Activated CD4-positive, CD25-positive, alpha-beta regulatory T cell (primary cell): ENCODE measurements at places on chromosomes 3 and 15.
A peak's percentile ranks its signal among the peaks of the same experiment; 100 is the strongest.

GRCh38 chr15:72389231-72389630, 8.9 kb upstream of the TMEM202 start:
- DNase-seq = no peak

GRCh38 chr15:42121682-42122081, 27.3 kb upstream of the PLA2G4D start:
- DNase-seq = no peak

GRCh38 chr3:142597906-142598305, 1.7 kb downstream of the PLS1 start:
- DNase-seq = no peak

DNA sequence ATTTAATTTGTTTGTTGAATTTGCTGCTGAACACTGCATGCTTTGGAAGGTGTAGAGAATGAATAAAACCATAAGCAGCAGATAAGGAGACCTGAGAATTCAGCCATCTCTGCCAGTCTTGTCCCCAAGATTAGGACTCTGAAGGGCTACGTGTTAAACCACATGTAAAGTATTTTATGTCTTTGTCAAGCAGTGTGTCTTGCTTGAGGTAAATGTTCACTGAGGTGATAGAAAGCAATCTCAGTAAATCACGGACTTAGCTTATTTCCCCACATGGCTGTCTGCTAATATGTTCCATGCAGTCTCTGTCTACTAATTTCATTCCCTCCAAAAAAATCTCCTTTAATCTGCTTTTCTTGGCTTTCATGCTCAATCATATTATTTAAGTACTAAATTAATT, 467.1 kb downstream of the RAP2B start:
- no peak for DNase-seq

GRCh38 chr15:49669288-49669687, 48.4 kb downstream of the DTWD1 start:
- no peak for DNase-seq

- no peak for DNase-seq
Observed at GRCh38 chr15:36358094-36358493, 221.3 kb upstream of the CDIN1 start.

DNA sequence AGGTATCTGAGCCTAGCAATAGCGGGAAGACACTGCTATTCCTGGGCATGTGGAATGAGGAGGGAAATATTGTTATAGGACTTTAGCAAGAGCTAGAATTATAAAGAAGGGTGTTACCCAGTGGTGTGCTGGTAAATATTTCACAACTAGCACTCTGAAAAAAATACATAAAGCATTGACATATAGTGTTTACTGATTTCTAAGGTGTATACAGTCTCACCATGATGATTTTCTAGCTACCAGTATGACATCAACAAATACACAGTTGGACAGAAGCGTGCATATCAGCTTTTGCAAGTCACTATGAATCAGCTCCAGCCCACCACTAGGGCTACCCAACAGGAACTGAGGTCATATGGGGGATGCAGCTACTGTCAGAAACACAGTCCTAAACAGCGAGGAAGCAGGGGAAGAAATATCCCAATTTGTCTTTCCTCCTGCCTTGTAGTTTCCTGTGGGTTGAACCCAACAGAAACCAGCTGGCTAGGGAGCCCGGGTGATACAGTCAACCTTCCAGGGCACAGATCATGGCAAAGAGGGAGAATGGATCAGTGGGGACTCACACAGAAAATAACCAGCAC, 39.6 kb downstream of the HGD start:
- no peak for DNase-seq

DNA sequence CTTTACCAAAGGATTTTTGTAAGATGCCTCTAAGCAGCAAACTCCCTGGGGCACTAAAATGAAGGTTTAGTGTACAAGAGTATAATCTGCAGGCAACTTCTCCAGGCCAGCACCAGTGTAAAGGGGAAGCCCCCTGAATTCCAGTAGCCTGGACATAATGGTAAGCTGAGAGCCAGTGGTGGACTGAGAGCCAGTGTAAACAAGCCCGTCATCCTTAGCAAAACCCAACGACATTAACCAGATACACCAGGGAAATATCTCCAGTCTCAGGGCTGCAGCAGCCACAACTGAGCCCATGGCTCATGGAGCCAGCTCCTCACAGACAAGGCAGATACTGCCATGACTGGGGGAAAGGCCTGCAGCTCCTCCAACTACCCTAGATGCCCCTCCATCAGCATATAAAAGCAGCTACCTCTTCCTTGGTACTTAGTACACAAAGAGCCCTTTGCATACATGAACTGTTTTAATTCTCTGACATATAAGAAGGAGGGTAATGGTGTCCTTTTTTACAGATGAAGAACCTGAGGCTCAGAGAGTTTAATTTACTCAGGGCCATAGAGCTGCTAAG, 21.7 kb downstream of the PARP16 start:
- DNase-seq = no peak

DNA sequence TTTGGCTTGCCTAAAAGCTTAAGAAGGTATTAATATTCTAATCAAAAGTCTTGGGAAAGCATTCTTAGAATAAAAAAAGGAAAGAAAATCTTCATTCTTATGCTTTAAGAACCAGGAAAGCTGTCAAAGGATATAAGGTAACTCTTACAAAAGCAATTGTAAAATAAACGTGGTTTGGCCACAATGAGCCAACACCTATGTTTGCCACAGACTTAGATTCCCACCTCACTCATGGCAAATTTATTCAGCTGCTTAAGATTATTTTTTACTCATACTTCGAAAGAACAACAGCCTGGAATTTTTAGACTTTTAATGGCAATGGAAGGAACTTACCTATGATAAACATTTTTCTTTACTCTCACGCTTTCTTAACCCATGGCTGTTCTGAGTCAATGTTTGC, 38.4 kb downstream of the AGTR1 start:
- DNase-seq = no peak

- peak; percentile 87 for DNase-seq
Observed at GRCh38 chr3:134485075-134485717, 589 bp downstream of the ANAPC13 start.

DNA sequence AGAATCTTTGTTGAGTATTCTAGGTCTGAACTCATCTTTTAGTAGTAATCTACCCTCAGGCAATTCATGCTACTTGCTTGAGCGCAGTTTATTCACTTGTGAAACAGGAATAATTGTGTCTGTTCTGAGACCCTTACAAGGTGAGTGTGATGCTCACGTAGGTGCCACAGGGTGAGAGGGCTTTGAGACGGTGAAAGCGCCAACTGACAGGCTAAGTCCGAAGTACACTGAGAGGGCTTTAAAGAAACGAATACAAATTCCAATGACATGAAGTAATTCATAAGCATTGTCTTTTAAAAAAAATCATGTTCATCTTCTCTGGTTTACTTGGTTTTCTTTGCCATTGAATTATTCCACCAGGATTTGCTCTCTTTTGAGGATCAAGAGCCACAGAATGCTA, 393.7 kb upstream of the RGMA start:
- no peak for DNase-seq

DNA sequence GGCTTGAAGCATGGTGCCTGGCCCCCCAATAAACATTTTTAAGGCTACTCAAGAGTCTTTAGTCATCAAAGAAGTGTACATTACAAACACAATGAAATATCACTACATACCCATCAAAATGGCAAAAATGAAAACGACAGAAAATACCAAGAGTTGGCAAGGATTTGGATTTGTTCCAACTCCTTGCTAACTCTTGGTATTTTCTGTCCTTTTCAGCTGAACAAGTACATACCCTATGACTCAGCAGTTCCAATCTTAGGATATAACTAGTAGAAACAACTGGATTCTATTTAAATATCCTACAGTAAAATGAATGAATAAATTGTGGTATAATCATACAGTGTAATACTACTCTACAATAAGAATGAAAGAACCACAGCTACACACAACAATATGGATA, 25.1 kb upstream of the GABPB1 start:
- DNase-seq = no peak

DNA sequence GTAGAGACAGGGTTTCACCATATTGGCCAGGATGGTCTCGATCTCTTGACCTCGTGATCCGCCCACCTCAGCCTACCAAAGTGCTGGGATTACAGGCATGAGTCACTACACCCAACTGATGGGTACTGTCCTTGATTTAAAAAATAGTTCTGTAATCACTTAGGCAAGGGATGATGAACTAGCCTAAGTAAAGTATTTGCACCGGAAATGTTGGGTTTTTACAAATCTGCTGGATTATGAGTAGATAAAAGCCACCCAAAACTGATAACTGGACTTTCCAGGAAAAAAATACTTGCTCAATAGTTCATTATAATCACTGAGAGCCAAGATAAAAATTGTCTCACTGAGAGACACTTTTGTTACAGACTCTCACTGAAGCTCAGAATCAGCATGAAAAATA, 218.0 kb downstream of the WNT5A start:
- DNase-seq = no peak

DNA sequence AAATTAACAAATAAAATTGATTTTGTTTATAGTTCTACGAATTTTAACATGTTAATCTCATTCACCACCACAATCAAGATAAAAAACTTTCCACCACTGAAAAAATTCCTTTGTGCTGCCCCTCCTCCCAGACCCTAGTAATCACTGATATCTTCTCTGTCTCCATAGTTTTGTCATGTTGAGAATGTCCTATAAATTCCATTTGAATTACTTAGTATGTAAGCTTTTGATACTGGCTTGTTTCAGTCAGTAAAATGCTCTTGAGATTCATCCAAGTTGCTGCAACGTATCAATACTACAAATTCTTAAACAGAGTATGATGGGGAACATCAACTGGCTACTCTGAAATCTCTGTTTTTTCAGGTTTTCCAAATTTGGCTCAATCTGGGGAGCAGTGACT, 129.6 kb downstream of the CTNNB1 start:
- no peak for DNase-seq

- no peak for DNase-seq
Observed at GRCh38 chr15:81087066-81087465, 47.0 kb upstream of the CFAP161 start.

DNA sequence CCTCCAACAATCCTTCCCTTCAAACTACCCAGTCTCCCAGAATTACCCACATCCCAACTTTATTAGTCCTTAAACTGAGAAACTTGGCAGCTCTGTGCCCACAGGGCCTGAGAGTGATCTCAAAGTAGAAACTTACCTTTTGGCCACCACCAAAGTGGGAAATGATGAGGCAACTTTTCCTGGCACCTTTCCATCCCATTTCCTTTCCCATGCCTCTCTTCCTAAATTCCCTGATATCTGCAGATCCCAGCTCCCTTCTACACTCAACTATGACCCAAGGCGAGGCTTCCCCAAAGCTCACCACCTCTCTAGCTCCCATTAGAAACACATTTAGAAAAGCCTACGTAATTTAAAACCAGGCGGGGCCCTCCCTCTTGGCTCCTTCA, 271.9 kb downstream of the FOXP1 start:
- DNase-seq = no peak

DNA sequence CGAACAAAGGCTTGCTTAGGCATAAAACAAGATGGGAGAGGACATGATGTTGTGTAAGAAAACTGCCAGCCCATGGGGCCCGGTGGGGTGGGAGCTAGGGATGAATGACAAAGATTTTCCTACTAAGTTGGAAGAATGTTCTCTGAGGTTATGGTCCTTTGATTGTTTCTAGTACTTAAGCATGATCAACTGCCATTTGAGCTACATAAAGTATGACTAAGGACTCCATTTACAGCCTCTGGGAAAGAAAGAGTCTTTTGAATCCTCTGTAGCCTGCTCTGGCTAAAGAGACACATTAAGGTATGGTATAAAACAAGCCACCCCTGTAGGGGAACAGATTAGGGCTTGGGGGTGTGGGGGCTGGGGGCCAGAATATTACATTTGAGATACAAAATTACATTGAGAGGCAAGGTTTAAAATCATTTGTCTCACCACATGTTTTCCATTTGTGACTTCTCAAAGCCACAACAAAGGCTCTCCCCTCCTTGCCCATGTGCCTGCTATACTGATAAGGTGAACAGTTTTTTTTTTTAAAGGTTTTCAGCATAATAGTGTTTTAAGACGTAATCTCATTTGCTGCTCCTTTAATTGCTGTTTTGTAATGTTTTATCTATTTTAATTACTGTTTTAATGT, 323.4 kb downstream of the CHST2 start:
- no peak for DNase-seq

DNA sequence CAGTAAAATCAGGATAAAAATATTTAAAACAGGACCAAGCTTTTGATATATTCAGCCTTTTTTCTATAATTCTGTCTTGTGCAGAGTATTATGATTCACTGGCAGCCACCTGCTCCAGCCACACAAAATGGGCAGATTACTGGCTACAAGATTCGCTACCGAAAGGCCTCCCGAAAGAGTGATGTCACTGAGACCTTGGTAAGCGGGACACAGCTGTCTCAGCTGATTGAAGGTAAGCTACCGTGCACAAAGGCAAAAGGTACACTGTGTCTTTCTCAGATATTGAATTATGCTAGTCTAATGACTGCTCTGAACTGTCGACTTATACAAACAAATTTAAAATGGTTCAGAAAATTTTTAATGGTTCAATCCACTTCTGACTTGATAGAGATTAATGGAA, 114.2 kb downstream of the HCN4 start:
- no peak for DNase-seq

DNA sequence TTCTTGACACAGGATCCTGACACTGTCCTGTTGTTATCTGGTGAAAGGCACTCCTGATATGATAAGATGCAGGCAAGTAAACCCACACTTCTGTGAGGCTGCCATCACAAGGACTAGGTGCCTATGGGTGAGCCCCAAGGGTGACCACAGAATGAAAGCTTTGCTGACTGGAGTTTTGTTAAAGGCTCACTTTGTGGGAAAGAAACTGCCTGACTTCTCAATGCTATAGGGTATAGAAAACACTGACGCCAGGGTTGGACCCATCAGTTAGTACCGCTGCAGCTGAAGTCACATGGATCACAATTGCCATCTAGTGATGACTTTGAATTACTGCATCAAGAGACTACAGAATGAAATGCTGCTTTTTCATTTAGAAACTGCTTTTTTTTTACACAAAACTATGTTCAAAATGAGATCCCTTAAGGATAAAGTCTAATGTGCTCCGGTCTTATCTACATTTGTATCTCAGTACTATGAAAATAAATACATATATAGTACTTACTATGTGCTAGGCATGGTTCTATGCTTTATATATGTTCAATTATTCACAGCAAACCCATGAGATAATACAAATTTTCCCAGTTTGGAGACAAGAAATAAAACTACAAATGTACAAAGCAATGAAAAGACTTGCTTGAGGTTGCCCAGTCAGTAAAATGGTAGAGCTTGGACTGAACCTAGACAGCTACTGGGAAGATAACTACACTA, 64.2 kb upstream of the CMSS1 start:
- DNase-seq = no peak

- no peak for DNase-seq
Observed at GRCh38 chr15:54515664-54516582, 537.7 kb downstream of the UNC13C start.
